Right lung (tissue), 10 donors: ENCODE measurements at places on chromosomes 13 and 19. TPM values are rescaled to one million over a fixed set of nuclear protein-coding genes. Genes with fewer than 3 reads are reported as not detected.
A peak's percentile ranks its signal among the peaks of the same experiment; 100 is the strongest.

The PINLYP gene
- 18.2 TPM for polyA plus RNA-seq

The S1PR2 gene
- polyA plus RNA-seq = 47.5 TPM

GRCh38 chr13:45361596-45362206 lies 20.7 kb upstream of the TPT1 start:
- DNase-seq = no peak

- peak; percentile 41 for DNase-seq
Observed at GRCh38 chr19:45815481-45816216, 541 bp upstream of the RSPH6A start.

GRCh38 chr13:113929628-113930615 lies 44.0 kb downstream of the C13orf46 start:
- DNase-seq = no peak

- DNase-seq = no peak
Observed at GRCh38 chr19:39372941-39373340, 18.0 kb downstream of the PAF1 start.

The ZNF841 gene
- 18.1 TPM for polyA plus RNA-seq

The SERP2 gene
- polyA plus RNA-seq = 9.0 TPM

GRCh38 chr19:5692723-5693194 lies 2.7 kb downstream of the RPL36 start:
- no peak for DNase-seq

DNA sequence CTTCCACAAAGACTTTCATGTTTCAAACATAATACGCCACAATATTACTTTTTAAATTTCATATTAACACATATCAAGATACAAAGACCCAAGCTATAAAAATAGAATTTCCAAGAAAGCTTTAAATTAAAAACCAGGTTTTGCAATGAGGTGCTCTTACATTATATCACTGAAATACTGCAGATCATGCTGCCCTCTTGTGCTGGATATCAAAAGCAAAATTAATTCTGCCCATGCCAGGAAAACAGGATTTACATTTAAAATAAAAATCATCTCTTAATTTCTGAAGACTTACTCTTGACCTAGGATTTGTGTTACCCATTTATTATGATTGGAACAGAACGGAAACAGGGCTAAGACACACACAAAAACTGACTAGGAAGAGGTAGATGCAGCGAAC lies 145.0 kb downstream of the ABCC4 start:
- DNase-seq = no peak

DNA sequence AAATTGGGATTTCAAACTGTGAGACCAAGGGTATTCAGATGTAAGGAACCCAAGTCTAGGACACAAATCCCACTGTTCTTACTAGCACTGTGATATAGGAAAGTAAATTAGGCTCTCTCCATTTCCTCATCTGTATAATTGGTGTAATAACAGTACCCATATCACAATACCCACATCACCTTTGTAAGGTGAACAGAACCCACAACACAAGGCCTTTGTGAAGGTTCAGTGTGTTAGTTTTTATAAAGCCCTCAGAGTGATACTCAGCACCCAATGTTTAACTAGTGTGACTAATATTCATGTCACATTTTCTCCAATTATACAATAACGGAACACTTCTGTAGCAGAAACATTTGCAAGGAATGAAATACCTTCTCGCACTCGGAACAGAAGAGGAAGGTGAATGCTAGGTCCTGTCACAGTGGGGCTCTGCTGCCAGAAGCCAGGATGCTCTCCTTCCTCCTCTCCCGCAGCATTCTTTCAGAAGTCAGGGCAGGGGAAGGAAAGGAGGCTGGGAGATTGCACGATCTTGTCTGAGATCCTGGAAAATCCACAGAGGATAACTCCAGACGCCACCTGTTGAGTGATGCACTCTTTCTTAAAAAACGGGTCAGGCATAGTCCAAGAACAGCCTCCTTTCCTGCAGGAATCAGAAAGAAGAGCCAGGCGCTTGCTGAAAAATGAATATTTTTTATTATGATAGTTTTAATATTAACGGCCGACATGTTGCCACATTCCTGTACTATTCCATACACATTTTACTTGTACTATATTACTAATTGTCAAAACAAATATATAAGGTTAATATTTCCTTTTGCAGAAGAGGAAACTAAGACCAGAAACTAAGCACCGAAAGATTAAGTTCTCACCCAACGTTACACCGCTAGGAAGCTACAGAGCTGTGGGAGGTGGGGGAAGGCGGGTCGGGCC lies 762 bp downstream of the ZNF45 start:
- DNase-seq = no peak

DNA sequence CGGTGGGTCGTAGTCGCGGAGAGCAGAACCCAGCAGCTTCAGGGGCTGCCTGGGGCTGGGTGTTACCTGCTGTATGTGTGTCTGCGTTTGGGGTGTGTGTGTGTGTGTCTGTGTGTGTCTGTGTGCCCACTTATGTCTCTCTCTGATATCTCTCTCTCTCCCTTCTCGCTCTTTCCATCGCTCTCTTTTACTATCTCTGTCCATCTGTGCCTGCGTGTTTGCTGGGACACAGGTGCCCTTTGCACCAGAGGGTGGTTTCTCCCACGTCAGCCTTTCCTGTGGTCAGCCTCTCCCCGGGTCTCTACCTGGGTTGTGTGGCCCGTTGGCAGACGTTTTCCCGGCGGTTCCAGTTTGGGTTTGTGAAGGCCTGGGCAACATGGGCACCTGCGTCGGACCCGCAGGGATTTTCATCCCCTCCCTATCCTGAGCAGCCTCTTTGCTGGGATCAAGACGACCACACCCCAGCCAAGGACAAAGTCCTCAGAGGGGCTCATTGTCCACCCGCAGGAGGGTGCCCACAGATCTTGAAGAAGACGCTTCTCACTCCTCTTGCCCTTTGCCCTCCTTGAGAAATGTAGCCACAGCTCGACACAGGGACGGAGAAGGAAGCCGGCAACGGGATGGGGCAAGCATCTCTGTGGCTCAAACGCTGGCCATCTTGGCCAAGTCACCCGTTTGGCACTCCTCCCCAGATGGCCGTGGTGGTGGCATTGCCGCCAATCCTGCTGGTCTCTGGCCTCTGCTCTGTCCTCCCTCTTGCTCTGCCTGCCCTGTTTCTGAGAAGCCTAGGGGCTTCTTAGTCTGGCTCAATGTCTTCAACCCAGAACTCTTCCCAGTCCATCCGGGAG lies 43.3 kb downstream of the ZNF146 start:
- DNase-seq = no peak

- no peak for DNase-seq
Observed at GRCh38 chr19:55253842-55254624, 4.8 kb downstream of the PPP6R1 start.

- DNase-seq = no peak
Observed at GRCh38 chr13:106352850-106353249, 182.6 kb downstream of the EFNB2 start.

- DNase-seq = no peak
Observed at GRCh38 chr13:113378825-113379224, 14.9 kb upstream of the GRTP1 start.

DNA sequence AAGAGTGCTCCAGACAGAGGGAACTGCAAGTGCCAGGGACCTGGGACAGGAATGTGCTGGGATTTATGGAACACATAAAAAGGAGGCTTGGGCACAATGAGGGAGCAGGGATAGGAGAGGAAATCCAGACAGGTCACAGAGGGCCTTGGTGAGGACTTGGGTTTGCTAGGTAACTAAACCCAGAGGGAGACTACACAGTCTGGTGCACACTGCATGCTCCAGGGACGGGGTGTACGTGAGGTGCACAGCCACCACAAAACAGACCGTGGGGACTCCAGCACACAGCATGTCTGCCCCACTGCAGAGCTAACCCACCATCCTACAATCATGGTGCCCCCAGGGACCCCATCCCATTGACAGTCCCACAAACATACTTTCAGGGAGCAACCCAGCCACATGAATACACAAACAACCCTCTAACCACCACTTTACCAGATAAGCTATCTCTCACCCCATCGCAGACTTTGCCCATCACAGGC lies 5.5 kb upstream of the ZFP36 start:
- no peak for DNase-seq

The SULT2A1 gene
- polyA plus RNA-seq = not detected

- DNase-seq = no peak
Observed at GRCh38 chr19:39082167-39082566, 2.0 kb upstream of the ACP7 start.

- DNase-seq = no peak
Observed at GRCh38 chr19:39544226-39544903, 4.4 kb upstream of the EID2 start.

DNA sequence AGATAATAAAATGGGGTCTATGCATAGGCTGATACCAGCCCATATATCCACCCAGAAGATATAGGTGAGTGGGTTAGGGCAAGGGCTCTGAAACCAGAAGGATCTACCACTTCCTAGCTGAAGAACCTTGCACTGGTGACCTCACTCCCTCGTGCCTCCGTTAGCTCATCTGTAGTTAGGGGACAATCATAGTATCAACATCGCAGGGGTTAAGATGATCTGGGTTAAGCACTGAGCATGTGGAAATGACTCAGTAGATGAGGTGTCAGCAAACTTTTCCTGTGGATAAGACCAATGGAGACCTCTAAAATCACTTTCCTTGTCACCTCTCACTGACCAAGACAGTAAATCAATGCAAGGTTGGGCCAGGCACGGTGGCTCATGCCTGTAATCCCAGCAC lies 30.5 kb downstream of the TNFSF14 start:
- no peak for DNase-seq

- no peak for DNase-seq
Observed at GRCh38 chr13:19910336-19911072, 47.1 kb upstream of the ZMYM5 start.

- no peak for DNase-seq
Observed at GRCh38 chr13:68019901-68020300, 789.8 kb upstream of the PCDH9 start.

The BCKDHA gene
- polyA plus RNA-seq = 26.6 TPM

The FBL gene
- 362 TPM for polyA plus RNA-seq
